ENCODE measurements at places on chromosomes 4 and X.

DNA sequence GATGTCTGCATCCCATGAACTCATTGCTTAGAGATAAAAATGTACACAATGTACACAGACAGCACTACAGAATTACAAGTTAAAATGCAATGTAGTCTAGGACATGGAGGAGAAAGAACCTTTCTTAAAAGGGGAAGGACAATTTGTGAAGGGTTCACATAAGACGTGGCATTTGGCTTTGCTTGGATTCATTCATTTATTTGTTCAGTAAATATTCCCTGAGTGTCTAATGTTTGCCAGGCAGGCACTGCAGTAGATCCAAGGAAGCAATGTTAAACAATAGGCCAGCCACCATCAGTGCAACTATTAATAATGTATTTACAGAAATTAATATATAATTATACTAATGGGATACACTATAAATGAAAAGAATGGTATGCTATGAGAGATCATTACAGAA, 94.4 kb downstream of the GRIA2 start:
- no peak for DNase-seq

DNA sequence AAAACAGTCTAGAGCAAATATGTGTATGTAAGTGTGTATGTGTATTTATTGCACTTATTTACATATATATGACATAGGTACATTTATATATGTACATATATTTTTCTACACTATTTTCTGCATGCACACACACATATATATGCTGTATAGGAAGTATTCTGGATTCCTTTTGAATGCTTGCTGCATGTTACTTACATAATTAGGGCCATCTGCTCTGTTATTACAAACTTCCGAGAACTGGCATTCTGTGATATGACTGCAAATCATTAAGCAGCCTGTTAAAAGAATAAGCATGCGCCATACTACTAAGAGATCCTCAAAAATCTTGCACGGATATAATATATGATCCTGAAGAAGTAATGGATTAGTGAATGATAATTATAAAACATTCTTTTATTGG, 1157.6 kb upstream of the TENM3 start:
- no peak for DNase-seq

DNA sequence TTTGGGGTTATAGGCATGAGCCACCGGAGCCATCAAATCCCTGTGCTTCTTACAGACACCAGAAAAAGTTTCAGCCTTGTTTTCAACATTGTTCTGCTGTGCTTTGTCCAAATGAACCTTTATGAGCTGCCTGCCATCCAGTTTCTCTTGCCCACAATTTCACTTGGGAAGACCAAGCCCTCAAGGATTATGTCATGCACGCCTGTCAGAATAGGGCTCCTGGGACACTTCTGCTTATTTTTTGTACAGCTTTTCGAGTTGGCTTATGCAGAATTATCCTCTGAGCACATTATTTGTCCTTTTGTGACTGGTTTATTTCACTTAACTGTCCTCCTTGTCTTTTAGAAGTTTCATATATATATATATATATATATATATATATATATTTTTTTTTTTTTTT, 16.2 kb downstream of the UBE2K start:
- DNase-seq, result no peak

- DNase-seq, result no peak
Measured at GRCh38 chr4:159451006-159451405, 348.1 kb downstream of the RAPGEF2 start.

- DNase-seq, result no peak
Measured at GRCh38 chrX:31057291-31057690, 14.6 kb downstream of the FTHL17 start.

DNA sequence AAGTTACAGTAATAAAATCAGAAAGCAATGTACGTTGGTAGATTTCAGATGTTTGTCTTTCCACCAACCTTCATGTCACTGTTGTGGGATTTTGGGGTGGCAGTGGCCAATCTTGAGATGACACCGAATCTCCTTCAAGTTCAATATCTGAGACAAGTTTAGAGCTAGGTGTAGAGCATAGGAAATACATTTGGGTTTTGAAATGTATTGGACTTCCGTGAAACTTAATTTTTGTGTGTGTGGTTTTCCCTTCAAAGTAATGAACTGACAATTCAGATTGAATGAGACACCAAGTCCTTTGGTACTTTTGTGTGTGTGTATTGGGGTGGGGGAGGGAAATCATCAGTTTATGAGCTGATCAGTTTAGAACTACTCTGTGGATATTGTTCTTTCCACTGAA, 1.8 kb downstream of the WDR44 start:
- DNase-seq, result no peak

GRCh38 chrX:40097504-40098263, at the start of gene BCOR:
BCOR (minus strand) TSS chrX:40097958; CDS start chrX:40077929, 20,029 bp downstream.
- DNase-seq, result peak; percentile 58

DNA sequence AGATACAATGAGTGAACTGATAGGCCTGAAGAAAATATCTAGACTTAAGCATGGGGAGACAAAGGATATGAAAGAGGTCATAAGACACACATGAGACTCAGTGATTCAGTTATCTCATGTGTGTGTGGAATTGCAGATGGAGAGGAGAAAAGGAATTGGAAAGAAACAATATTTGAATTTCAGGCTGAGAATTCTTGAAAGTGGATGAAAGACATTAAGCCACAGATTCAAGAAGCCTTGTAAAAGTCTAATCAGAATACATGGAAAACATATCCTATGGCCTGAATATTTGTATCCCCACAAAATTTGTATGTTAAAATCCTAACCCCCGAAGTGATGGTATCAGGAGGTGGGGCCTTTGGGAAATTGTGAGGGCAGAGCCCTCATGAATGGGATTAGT, 28.3 kb downstream of the NSUN7 start:
- no peak for DNase-seq

GRCh38 chrX:48511560-48511959, 2.8 kb downstream of the PORCN start:
- DNase-seq, result no peak

DNA sequence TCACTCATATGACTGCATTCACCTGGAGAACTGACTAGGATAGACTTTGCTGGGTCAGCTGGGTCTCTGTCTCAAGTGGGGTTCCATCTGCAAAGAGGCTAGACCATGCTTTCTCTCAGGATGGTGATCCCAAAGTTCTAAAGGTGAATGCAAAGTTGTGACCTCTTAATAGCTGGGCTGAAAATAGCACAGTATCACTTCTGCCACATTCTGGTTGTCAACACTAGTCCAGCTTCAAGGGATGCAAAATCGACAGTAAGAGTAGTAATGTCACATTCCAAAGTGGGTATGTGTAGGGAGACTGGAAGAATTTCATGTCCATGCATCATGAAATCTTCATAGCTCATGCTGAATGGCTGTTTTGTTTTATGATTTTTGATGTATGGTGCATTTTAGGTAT, 414.6 kb downstream of the PCDH7 start:
- no peak for DNase-seq

DNA sequence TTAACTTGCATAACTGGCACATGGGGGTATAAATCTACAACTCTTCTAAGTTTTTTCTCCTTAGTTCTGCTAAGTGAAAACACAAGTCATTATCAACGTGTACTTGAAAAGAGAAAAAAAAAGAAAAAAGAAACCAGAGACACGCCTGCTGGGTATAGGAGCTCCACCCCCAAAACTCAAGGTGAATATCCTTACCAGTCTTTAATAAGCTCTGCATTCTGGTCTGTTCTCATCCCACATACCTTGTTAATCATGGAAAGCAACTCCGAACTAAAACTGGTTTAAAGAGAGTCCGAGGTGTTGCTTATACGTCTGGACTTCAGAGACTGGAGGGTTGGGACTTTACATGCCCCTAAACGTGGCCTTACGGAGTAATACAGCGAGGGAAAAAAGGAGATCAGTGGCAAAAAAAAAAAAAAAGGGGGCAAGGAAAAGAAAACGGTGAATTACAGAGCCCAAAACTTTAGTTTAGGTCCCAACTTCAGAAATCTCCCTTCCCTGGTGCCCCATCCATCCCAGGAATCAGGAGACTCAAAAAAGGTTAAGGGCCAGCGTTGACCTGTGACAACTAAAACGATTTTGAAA, 1.0 kb downstream of the PGRMC2 start:
- no peak for DNase-seq
